Activated gamma-delta T cell treated with Interleukin-2 at 50 U/mL for 16 hours (primary cell): ENCODE measurements at places on chromosomes 5 and 9.

DNA sequence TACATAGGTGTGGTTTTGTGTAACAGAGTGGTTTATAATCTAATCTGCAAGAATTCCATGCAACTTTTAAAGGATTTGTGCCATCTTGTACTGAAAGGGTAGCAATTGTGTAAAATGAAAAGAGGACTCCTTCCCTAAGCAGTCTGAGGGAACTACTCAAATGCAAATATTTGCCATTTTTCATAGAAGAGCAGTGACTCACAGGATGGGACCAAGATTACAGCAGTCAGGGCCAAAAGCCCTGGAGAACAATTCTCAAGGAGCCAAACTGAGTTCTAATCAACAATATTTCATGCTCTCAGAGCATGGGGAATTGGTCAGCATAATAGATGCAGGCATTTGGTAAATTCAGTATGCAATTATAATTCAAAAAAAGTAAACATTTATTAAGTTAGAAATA lies 495.8 kb downstream of the CHSY3 start:
- no peak for DNase-seq

DNA sequence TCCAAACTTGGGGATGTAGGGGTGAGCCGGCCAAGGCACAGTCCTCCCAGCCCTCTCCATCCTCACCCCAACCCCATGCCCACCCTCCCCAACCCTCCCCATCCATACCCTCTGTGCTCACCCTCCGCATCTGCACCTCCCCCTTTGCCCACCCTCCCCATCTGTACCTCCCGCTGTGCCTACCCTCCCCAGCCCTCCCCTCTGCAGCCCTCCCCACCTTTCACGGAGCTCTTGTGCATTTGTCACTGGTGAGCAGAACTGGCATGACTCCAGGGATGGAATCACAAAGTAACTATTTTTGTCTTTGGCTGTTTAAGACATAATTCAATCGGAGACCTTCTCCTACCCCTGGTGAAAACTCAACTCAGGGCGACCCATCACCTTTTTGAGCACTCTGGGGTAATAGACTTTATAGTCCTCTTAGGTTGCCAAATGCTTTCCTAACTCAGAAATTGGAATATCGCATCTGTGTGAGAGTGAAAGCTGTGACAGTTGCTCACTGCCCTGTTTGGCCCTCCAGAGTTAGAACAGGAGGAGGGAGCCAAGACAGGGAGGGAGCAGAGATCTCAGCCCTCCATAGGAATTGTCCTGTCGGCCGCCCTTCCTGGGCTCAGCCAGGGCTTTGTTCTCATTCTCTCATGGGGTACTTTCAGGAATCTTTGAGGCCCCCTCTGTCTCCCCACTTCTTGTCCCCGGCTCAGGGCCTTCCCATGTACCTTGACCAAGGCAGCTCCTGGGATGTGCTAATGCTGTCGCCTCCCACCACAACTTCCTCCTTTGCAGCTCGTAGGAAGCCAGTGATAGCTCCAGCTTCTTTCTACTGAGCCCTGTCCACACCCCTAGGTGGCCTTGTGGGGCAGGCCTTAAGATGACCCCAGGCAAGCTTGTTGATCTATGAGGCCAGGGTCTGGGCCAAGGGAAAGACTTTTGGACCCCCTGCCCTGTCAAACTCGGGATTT lies 36.2 kb downstream of the OTULIN start:
- DNase-seq: no peak

GRCh38 chr5:154709368-154710305 lies 45.5 kb upstream of the LARP1 start:
- DNase-seq: no peak

DNA sequence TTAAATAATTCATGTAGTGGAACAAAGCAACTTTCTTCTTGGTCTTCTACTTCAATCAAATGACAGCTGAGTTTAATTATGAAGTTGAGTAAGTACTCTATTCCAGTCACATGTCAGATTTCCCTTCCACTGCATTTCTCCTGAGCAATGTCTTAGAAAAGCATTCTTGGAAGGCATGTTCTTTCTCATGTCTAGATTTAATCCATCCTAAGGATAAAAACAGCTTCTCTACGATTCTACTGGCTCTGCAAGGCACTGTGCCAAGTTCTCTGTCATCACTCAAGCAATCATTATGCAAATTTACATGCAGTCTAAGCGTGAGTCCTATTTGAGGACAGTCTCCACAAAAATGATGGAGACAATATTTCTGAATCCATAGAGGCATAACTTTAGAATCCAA lies 142.4 kb downstream of the YIPF5 start:
- DNase-seq: no peak

- no peak for DNase-seq
Measured at GRCh38 chr9:69527454-69527853, 144.7 kb downstream of the APBA1 start.

GRCh38 chr9:109448223-109448622 lies 49.9 kb downstream of the PTPN3 start:
- no peak for DNase-seq

- DNase-seq: no peak
Measured at GRCh38 chr5:40431734-40432133, 248.0 kb upstream of the PTGER4 start.

- DNase-seq: no peak
Measured at GRCh38 chr9:81250606-81251005, 438.7 kb downstream of the TLE1 start.
